T follicular helper cell (primary cell): ENCODE measurements at places on chromosomes 5 and 9.

DNA sequence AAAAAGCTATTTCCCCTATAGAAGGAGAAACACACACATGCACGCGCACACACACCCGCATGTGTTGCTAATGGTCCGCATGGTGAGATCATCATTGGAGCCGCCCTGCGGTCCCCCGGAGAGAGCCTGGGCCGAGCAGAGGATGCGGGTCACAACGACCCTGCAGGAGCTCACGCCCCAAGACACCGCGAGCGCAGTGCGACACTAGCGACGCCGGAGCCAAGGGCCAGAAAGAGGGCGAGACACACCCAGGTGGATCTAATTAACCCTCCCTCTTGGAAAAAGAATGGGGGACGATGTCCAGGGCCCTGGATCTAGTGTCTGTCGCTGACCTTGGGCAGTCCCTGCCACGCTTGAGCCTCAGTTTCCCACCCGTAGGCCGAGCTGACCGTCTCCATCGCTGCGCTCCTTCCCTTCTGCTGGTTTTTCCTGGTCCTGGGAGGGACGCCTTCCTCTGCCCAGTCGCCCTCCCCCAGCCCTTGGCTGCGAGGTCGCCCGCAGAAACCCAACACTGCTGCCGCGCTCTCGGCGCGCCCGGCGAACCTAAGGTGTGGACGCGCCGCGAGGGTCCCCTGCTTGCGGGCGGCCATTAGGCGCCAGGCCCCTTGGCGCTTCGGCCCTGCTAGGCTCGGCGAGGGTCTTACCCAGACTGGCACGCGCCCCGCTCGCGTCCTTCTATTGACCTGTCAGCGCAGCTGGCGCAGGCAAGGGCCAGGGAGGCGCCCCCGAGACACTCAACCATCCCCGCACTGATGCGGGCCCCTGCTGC is 47.5 kb upstream of the RNF20 start:
- DNase-seq, result no peak

DNA sequence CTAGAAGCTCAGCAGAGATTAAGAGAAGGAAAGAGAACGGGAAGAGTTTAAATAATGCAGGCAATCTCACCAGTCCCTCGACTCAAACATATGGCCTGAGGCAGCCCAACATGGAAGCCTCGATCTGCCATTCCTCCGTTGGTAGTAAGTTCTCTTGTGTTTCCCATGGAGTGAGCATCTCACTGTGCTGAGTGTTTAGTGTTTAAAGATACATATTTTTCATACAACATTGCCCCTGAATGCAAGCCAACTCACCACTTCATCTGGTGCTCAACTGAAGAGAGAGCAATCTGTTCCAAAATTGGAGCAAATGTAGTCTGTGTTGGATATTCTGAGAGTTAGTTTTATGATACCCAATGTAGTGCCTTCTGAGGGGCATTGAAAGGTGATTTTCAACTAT is 171.5 kb upstream of the ATP10B start:
- DNase-seq, result no peak

- peak; percentile 11 for DNase-seq
Measured at GRCh38 chr5:10760096-10760920, 726 bp downstream of the DAP start.

- DNase-seq, result no peak
Measured at GRCh38 chr9:90307167-90307833, 335.3 kb downstream of the DIRAS2 start.

DNA sequence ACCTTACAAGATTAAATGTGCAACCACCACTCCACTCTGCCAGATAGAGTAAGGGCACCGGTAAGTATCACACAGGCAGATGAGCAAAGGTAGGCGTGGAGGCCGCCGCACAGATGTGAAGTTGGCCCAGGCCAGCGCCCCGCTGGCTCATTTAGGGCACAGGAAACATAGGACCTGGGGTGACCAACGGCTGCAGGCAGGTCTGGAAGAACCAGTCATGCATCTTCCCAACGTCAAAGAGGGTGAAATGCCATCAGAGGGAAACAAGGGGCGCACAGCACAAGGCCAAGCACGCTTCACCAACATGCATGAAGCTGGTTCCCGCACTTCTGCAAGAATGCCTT is 31.7 kb upstream of the SLC6A3 start:
- no peak for DNase-seq

- DNase-seq, result no peak
Measured at GRCh38 chr5:72288924-72289323, 31.1 kb downstream of the MRPS27 start.

GRCh38 chr5:118554981-118555380 is 433.4 kb downstream of the DTWD2 start:
- no peak for DNase-seq

- DNase-seq, result no peak
Measured at GRCh38 chr9:100170556-100170955, 71.5 kb downstream of the INVS start.

DNA sequence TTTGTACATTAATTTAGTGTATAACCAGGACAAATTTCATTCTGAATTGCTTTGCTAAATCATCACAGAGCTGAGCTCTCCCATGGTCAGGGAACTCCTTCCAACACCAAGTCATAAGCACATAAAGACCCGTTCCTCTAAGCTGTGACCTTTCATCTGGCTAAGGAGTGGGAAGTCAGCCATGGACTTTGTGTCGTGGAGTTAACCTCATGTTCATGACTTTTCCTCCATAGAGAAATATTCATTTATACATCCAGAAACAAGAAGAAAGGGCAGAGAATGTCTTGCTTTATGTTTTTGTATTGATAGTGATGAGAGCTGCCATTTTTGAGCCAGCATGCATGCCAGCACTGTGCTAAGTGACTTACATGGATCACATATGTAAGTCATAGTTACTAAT is 97.5 kb downstream of the INIP start:
- DNase-seq, result no peak

GRCh38 chr9:132214027-132214622 is 52.3 kb downstream of the NTNG2 start:
- DNase-seq, result no peak

GRCh38 chr9:128792134-128792533 is 5.1 kb downstream of the TBC1D13 start:
- no peak for DNase-seq

DNA sequence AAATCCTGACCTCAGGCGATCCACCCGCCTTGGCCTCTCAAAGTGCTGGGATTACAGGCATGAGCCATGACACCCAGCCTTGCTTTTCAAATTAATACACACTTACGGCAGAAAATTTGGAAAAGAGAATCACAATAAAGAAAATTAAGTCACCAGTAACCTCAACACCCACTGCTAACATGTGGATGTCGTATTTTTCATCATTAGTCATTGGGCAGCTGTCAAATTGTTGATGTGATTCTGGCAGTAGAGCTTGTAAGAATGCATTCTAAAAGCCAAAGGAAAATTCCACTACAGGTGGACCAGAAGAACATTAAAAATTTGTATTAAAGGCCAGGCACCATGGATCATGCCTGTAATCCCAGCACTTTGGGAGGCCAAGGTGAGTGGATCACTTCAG is 237.3 kb upstream of the TUT7 start:
- no peak for DNase-seq

DNA sequence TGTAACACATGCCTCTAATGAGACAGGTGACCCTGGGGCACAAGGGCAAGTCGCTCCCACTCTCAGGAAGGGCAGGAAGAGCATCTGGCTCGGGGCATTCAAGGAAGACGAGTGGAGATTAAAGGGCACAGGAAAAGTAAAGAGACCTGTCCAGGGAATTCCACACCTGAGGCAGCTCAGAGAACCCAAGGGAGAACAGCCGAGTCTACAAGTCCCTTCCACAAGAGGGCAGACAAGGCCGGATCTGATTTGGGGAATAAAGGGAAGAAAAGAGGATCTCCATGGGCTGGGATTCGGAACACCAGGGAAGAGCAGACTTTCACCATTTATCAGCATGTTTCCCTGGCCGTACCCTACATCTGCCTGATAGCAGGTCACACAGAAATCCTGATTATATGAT is 28.1 kb downstream of the GPX3 start:
- DNase-seq, result no peak

DNA sequence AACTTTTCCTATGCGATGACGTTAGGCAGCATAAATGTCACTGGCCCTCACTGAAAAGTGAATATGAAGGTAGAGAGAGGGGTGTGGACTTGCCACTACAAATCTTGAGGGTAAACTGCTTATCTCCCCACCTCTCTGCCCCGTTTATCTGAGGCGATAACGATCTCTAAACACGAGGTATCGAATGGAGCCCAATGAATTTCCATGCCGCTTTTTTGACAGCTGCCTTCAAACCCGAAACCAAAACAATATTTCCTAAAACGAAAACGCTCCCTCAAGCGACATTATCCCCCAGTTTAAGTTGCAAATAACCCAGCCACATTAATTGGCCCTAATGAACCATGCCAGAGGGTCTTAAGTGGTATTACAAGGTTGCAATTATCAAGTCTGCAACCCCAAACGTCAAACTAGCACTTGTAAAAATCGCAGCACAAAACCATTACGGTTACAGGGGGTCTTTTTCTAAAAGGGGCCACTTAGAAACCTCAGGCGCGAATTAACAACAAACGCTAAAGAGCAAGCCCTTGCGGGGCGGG is 1.4 kb downstream of the NR3C1 start:
- DNase-seq, result no peak

- DNase-seq, result no peak
Measured at GRCh38 chr5:59366784-59367183, 526.7 kb downstream of the PDE4D start.

DNA sequence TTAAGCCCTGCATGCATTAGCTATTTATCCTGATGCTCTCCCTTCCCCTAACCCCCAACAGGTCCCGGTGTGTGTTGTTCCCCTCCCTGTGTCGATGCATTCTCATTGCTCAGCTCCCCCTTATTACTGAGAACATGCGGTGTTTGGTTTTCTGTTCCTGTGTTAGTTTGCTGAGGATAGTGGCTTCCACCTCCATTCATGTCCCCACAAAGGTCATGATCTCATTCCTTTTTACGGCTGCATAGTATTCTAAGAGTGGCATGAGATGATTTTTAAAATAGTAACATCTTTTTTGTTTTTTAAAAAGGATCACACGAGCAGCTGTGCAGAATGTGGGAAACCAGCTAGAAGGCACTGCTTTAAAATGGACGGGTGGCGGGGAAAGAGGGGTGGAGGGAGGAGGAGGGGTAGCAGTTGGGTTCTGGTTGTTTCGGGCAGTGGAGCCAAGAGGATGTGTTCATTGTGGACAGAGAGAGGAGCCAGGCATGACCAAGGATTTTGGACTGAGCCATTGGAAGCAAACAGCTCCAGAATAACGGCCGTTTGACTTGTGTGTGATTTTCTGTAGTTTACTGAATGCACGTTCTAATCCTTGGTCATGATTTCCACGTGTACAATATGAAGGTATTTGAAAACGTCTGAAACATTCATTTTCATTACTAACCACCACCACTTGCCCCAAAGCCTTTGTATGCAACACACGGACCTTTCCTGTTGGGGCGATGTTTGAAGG is 1.7 kb upstream of the TENT4A start:
- DNase-seq, result no peak

- no peak for DNase-seq
Measured at GRCh38 chr9:113964495-113965170, 88.5 kb downstream of the ZNF618 start.

GRCh38 chr5:71969460-71969859 is 137.8 kb upstream of the MAP1B start:
- DNase-seq, result no peak

DNA sequence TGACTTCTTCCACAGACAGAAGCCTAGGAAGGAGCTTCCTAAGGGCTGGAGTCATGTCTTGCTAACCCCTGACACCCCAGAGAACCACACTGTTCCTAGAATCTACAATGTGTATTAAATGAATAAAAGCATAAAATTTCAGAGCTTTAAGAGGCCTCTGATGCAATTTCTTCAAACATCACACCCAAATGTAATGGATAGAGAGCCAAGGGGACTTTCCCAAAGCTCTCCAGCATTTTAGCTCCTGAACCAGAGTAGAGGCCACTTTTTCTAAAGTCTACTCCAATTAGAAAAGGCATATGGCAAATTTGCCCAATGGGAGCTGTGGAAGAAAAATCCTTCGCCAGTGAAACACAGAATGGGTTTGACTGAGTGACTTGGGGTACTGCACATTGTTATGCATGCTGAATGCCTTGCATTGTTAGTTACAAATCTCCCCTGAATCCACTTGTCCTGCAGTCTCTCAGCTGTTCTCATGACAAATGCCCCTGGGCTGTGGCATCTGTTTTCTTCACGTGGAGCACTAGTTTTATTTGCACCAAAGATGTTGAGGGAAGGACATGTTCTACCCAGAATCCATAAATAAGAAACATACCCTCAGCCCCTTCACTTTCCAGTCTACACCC is 334.0 kb downstream of the ASTN2 start:
- no peak for DNase-seq

GRCh38 chr5:73424556-73424977 is 24.0 kb downstream of the FOXD1 start:
- DNase-seq, result no peak

DNA sequence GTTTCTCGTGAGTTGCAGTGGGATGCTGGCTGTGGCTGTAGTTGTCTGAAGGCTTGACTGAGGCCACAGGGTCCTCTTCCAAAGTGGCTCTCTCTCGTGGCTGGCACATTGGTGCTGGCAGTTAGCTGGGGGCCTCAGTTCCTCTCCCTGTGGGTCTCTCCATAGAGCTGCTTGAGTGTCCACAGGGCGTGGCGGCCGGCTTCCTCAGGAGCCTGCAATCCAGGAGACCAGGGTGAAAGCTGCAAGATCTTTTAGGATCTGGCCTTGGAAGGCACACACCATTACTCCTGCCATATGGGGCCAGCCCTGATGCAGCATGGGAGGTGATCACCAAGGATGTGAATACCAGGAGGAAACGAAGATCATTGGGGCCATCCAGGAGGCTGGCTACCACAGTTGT is 41.1 kb downstream of the ANKRD33B start:
- no peak for DNase-seq

- no peak for DNase-seq
Measured at GRCh38 chr5:59035681-59036080, 452.8 kb downstream of the RAB3C start.

- no peak for DNase-seq
Measured at GRCh38 chr5:172606156-172606785, 34.8 kb upstream of the NEURL1B start.

- no peak for DNase-seq
Measured at GRCh38 chr5:105931881-105932421, 1738.8 kb downstream of the EFNA5 start.

DNA sequence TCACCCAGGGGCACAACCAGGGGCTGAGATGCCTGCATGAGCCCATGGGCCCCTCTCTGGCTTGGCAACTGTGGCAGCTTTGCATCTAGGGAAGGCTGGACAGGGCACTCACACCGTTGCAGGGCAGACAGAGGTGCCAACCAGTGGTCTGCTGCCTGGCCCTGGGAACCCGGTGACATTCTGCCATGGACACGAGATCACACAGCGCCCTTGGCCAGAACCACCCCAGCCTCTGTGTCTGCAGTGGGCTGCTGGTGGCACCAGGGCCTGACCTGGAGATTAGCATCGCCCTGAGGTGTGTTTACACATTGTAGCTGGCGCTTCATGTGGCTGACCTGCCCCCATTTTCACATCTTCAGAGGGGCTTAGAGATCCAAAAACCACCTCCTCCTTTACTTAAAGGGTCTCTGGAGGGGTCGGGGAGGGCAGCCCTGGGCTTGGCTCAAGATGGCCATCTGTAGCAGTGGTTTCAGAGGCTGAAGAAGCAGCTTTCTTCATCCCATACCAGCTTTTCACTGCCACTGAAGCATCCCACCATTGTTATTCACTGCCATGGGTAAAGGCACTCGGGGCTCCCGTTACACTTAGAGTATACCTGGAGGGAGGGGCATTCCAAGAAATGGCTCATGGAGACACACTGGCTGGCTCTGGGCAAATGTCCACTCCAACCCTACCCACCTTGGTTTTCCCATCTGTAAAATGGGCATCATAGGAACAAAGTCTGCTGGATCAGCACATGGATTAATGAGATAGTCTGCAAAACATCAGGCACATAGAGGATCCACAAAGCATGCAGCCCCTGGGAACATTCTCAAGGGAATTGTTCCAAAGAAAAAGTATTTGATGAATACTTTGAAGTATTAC is 11.4 kb downstream of the DCANP1 start:
- DNase-seq, result no peak
